ENCODE measurements at places on chromosomes 1 and 21. TPM values are rescaled to one million over a fixed set of nuclear protein-coding genes. Genes with fewer than 3 reads are reported as not detected.

- no peak for DNase-seq
Measured at GRCh38 chr1:166197141-166197540, 30.3 kb upstream of the FAM78B start.

- no peak for DNase-seq
Measured at GRCh38 chr1:66729523-66729922, 22.7 kb upstream of the DYNLT5 start.

Gene PGBD5
- 6.0 TPM for polyA plus RNA-seq

GRCh38 chr1:119293797-119294196 lies 74.8 kb upstream of the HAO2 start:
- no peak for DNase-seq

GRCh38 chr1:235635938-235636662 lies 13.5 kb downstream of the GNG4 start:
- no peak for DNase-seq

GRCh38 chr1:81458186-81458585 lies 342.5 kb upstream of the ADGRL2 start:
- DNase-seq, result no peak

- DNase-seq, result no peak
Measured at GRCh38 chr1:197771386-197771785, 3.9 kb downstream of the DENND1B start.

Gene CELA3B
- polyA plus RNA-seq, result not detected

DNA sequence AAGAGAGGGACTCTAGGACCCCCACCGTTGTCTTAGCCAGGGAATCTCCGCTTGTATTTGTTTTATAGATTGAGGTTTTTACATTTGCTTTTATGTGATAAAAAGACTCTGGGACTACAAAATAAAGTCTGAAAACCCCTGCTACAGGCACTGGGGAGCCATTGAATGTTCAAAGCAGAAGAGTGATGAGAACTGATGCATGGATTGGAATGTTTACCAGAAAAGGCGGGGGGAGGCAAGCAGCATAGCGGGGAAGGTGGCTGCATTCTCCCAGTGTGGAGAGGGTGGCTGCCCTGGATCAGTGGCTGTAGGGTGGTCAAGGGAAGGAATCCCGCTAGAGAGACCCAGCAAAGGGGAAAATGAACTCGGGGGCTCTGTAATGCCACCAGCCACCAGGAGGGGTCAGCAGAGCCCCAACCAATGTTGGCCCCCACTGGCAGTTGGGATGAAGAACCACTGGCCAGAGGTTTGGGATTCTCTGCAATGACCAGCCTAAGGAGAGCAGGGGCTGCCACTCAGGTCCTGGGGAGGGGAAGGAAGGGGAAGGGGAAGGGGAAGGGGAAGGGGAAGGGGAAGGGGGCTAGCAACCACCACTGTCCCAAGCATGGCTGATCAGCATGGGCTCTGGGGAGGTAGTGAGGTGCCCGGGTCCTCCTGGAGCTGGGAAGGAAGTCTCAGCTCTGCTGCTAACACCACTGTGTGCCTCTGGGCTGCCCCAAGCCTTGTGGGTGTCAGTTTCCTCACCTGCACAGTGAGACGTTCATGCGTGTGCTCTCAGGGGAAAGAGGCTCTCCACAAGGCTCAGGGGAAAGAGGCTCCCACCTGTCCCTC lies 19.2 kb upstream of the PEF1 start:
- DNase-seq, result no peak

Gene HAO2
- polyA plus RNA-seq, result 114 TPM

DNA sequence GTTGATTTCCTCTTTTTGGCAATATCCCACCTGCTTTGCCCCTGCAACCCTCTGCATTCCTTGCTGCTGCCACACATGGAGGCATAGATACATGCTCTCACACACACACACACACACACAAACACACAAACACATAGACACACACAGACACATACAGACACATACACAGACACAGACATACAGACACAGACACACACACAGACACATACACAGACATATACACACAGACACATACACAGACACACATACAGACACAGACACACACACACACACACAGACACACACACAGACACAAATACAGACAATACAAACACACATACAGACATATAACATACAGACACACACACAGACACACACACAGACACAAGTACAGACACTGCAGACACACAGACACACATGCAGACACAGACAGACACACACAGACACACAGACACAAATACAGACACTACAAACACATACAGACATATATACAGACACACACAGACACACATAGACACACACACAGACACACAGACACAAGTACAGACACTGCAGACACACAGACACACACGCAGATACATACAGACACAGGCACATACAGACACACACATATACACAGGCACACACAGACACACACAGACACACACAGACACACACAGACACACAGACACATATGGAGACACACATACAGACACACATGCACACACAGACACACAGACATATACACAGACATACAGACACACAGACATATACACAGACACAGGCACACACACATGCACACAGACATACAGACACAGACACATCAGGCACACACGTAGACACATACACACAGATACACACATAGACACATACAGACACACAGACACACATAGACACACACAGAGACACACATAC lies 83.3 kb downstream of the MAP3K7CL start:
- no peak for DNase-seq

Gene PROX1
- polyA plus RNA-seq, result 8.0 TPM

DNA sequence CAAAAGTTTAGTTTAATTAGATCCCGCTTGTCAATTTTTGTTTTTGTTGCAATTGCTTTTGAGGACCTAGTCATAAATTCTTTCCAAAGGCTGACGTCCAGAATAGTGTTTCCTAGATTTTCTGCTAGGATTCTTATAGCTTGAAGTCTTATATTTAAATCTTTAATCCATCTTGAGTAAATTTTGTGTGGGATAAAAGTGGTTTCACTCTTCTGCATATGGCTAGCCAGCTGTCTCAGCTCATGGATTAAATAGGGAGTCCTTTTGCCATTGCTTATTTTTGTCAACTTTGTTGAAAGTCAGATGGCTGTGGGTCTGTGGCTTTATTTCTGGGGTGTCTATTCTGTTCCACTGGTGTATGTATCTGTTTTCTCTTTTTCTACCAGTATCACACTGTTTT lies 801.3 kb upstream of the ADGRL4 start:
- DNase-seq, result no peak

GRCh38 chr21:45589686-45590245 lies 47.5 kb upstream of the SLC19A1 start:
- DNase-seq, result no peak

DNA sequence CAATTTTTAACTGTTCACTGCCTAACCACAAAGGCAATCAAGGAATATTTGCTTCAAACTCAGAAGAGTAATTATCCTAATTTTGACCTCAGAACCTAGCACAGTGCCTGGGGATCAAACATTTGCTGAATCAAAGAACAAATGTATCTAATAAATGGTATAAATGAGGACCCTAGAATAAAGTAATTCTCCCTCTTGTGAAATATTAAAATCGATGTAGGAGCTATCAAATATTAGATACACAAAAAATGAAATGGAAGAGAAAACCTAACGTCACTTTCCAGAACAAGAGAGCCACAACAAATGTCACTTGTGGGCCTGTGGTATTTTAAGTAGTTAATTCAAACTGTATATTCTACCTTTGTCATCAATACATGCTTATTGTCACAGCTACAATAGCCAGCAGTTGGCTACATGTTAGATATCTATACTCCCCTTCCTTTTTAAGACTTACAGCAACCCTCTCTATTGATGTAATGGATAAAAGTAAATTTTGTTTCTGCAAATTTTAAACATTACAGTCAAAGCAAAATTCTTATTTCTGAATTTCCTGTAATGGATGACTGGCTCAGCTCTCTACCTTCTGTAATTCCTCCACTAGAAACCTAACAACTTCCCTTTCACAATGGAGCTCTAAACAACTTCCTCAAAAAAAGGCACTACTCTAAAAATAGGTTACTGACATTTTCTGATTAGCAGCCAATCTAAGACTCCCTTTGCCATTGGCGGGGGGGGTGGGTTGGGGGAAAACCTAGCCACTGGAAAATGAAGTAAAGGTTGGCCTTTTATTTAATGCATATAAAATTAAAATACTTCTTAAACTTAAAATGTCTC lies 37.6 kb downstream of the PUM1 start:
- DNase-seq, result no peak

DNA sequence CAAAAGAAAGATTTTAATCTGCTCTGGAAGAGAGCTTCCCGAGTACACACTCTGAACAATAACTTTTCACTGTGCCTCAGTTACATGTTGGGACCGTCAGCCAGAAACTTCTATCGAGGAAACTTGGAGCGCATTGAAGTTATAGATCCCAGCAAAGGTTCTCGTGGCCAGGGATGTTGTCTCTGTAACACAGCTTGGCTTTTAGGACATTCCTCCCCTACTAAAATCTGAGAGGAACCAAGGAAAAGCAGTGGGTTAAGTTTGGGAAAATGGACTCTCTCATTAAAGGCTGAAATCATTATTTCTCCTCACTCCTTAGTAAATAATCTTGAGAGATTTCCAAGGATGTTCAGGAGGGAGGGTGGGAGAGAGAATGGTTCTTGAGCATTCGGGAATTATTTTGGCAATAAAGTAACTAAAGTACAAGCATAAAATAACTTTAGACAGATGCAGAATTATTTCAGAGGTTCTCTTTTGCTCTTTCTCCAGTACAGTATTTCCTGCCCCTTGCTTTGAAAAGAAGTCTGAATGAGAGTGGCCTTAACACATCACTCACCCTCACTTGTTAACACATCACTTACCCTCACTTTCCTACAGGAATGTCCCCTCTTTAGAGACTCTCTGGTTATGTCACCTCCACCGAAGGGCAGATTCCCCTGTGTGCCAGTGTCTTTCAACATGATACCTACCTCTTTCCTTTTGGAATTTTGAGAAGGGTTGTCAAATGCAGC lies 1.8 kb upstream of the NFIA start:
- DNase-seq, result no peak

- no peak for DNase-seq
Measured at GRCh38 chr1:204406621-204407020, 5.0 kb downstream of the PPP1R15B start.

Gene SEMA4A
- 14.8 TPM for polyA plus RNA-seq
